CD4-positive, alpha-beta T cell treated with Interleukin-4 for 4 hours (primary cell): ENCODE measurements at places on chromosomes 2 and 18.
A peak's percentile ranks its signal among the peaks of the same experiment; 100 is the strongest.

DNA sequence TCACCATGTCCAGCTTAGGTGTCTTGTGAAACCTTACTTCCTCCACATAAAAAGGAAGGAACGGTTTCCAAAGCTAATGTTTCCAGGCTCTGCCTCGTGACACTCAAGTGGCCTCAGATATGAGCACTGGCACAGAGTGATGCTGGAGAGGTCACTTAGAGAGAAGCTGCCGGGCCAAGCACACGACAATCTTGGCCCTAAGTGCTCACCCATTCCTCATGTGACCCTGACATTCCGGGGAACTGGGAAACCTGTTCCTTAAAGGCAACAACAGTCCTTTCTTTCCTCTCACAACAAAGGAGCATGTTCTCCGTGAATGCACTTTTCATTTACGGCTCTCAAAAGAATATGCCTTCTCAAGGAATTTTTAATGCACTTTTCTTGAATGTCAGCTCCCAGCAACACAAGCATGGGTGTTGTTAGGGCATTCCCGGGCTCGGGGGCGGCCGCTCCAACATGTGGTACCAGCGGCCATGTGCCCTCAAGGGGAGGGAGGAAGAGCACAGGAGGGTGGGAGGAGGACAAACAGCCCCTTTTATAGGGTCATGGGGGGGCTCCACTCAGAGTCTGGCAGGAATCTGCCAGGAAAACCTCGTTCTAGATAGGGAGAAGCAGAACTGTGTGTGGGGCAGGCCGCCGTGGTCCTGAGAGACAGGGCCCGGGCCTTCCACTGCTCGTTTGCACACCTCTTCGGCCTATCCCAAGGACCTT, 118.6 kb downstream of the MBP start:
- DNase-seq, result no peak

DNA sequence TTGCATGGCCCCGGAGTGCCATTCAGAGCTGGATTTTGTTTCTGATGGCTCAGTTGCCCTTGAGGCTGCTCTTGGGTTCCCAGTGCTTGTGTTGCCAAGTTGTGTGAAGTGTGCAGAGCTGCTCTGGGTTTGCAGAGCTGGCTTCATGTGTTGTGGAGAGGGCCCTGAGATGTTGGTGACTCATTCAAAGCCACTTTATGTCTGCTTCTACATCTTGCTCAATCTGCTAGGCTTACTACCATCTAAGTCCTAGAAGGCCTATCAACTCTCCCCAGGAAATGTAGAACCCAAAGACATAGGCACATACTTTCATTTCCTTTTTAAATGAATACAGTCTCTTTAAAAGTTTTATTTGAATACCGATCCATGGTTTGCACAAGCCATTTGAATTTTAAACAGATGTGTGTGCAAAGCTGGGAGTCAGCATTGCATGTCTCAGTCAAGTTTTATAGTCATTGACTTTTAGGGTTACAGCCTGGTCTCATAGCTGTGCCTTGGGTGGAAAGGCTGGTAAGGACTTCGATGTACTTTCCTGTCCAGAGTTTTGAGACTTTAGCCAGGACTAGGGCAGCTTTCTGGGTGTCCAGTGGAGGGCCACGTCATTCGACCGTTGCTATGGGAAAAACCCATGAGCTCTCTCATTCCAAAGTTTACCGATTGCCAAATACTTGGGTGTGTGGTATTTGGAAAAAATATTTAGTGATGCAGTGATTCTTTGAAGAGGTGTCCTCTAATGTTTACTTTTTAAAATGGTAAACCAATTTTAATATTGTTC, 105.0 kb downstream of the LTBP1 start:
- no peak for DNase-seq

DNA sequence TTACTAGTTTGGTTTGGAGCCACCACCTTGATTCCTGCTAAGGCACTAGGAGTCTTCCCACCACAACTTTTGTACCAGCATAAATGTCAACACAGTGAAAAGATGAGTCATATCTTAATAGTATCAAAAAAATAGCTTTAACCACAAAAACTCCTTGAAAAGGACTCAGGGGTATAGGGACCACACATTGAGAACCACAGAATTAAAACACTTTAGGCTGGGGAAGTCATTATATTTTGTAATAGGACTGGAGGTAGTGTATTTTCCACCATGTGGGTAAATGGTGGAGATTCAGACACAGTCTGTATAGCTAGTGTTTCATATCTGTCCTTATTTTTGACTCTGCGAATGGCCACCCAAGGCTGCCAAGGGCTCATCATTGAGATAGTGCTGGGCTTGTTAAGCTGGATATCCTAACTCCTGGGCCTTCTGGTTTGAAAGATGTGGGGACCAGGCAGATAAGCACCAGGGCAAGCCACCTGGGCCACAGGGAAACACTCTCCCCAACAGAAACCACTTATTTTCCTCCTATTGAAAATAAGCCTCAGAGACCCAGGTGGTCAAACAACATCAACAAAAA, 19.1 kb upstream of the FHL2 start:
- no peak for DNase-seq

DNA sequence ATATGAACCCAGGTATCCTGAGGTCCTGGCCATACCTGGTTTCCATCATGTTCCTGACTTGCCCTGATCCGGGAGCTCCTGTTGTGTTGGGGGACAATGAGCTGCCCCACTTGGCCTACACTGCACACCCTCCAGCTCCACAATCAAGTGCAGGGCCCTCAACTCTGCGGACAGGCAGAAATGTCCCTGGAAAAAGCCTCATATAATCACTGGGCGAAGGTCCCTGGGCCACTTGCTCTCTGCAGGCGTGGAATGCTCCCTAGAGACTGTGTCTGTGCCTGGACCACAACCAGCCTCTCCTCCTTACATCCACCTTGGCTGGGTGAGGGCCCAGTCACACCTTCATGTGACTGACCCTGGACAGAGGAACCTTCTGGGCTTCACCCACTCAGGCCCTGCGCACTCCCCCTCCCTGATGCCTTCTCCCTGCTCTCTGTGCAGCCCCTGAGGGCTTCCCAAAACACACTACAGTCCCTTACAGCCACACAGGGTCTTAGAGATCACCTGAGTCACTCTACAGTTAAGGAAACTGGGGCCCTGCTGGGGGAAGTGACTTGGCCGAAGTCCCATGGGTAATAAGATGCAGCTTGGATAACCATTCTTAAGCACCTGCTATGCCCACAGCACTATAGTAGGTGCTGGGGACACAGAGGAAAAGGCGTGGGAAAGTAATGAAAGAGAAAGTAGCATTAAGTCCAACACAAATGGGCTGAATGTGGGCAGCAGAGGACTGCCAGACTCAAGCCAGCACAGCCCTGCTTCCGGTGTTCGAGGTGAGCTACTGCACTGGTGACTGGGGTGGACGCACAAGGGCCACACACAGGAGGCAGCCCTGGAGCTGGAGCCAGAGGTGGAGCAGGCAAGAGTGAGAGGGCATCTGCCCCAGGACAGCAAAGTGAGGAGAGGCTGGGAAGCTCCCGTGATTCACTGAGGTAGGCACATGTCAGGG, 9.8 kb downstream of the BOLA3 start:
- DNase-seq, result no peak

DNA sequence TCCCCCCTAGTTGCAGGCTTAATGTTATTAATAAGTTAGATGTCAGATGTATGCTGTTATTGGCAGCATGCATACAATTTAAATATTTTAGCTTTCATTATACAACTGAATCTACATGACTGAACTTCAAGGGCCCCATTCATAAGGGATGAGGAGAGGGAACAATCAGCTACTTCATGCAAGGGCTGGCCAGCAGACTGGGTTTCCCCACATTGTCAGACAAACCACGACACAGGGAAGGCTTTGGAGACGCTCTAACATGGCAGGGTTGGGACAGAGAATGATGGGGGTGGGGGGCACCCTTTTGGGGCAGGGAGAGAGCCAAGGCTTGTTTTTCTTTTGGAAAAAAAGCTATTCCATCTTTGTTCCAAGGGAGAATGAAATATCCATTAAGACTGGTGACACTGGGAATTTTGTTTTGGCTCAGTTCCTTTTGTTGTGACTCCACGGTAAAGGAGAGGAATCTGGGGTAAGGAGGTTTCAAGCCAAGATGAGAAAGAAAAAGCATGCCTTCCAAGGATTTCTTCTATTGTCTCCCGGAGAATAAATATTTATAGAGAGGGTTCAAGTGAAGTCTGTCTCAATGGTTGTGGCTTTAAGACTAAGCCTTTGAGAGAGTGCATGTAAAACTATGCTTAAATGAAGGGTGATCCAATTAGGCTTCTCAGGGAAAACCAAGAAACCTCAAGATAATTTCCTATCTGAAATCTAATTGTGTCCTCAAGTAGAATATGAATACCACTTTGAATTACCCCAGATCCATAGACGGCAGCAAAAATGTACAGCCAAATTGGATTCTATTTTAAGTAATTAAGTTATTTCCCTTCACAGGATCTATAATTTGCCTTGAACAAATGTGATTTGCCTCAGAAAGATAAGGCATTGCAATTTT, 5.4 kb downstream of the CXCR4 start:
- no peak for DNase-seq

DNA sequence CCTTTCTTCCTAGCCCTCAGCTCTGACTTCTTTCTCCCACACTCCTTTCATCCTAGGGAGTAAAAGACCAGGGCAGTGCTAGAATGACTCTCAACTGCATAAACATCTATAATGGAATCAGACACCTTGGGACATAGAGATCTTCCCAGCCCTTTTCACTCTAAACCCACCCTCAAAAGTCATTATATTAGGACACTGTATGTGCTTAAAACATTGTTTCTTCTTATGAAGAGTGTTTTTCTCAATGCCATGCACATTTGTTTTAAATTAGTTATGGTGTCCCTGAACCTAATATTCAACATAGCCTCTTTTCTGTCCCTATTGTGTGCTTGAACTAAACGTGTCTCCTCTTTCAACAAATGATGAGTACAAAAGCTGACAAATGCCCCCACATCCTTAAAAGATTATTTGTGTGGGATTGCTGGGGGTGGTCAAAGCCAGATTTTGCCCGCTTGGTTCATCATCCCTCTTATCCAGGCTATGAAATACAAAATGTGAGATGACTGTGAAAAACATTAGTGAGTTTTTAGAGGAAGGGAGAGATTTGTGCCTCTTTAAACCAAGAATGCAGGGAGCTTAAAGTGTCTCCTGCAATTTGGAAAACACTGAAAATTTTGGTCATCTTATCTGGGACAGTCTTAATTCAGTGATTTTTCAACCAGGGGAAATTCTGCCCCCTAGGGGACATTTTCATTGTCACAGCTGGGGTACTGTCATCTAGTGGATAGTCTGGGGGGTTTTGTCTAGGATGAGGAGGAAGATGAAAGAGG, 29.0 kb downstream of the SERPINB5 start:
- DNase-seq, result peak; percentile 13
